ENCODE measurements at places on chromosomes 1 and 21.

- no peak for DNase-seq
Observed at GRCh38 chr1:53731779-53732305, 7.1 kb downstream of the GLIS1 start.

DNA sequence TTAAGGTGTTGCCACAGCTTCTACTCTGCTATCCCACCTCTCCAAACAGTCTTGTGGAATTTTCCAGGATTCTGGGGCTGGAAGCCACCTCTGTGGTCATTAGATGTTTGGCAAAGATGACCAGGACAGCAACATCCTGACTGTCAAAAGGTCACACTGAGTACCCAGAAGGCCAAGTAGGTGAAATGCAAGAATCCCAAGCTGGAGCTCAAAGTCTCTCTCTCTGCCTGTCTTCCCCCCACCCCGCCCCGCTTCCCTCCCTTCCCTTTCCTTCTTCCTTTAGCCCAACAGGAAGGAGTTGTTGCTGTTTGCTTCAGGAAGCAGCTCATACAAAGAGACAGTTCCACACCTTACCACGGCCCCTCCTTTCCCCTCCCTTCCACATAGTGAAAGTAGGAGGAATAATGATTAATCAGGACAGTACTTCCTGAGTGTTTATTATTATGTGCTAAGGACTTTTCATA is 75.6 kb upstream of the SLC2A1 start:
- no peak for DNase-seq

DNA sequence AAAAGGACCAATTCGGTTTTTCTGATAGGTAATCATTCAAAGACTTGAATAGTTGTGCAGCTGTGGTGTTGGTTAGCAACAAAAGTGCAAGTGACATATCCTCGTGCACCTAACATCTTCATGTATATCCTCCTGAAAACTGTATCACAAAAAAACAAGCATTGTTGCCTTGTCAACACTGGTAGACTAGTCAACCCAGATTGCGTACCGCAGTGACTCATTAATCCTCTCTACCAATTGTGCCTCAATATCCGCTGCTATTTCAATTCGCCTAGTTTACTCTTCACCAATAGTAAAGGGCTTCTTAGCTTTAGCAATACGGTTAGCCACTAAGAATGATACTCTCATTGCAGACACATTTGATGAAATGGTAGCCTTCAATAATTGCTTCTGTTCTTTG is 3.5 kb downstream of the HHAT start:
- no peak for DNase-seq

DNA sequence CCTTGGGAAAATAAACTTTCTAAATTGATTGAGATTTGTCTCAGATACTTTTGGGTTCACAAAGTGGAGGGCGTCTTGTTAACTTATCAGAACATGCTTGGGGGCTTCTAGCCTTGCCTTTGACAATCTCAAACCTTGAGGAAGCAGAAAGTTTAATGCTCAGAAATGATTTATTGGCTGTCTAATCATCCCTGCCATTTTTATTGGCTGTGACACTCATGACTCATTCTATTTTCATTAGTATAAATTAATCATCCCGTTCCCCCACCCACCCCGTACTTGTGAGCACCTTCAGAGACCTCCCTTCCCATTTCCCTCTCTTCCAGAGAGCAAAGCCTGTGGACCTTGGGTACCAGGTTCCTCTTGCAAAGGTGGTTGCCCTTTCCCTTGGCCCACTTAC is 87.1 kb downstream of the FGGY start:
- no peak for DNase-seq

- no peak for DNase-seq
Observed at GRCh38 chr1:35120458-35121133, 41.4 kb downstream of the ZMYM1 start.

Measured in activated CD8-positive, alpha-beta memory T cell treated with anti-CD3 and anti-CD28 coated beads for 1 hour (primary cell).